ENCODE measurements at places on chromosomes 3 and 15.
A peak's percentile ranks its signal among the peaks of the same experiment; 100 is the strongest.

DNA sequence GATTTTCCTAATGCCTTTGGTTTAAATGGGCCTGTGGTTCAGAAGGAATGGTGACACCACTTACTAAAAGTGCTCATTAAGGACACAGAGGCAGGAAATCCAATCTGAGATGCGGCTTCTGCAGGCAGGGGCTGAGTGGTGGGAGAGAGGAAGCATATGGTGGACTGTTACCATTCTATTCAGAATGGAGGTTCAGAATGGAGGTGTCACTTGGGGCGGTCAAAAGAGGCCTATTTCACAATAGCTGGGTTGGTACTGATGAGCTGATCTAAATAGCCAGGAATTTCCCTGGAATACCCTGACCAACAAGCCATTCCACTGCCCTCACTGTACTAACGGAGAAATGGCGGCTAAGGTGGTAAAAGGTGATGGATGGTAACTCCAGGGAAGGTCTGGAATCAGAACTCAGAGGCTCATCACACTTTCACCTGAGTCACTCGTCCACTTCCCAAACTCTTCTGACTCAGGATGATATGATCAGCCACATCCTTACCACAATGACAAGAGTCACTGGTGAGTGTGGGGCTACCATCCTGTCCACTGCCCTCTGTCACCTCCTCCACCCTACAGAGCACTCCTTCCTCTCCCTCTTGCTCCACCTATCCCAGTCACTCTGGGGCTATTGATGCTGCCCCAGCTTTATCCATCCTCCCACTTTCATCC, 15.7 kb downstream of the RFT1 start:
- H3K4me1 ChIP-seq = peaks cover 4% of the 10 kb centered on the region
- no peak for DNase-seq
- H3K36me3 ChIP-seq = peaks cover 24% of the 10 kb centered on the region

GRCh38 chr3:129353589-129353941, 74.9 kb downstream of the EFCAB12 start:
- no peaks in the 10 kb centered on the region for H3K36me3 ChIP-seq
- peaks cover 31% of the 10 kb centered on the region for H3K27me3 ChIP-seq
- no peak for DNase-seq
- no peak overlapping the region for H3K4me3 ChIP-seq
- H3K4me1 ChIP-seq = peaks cover 65% of the 10 kb centered on the region

GRCh38 chr3:37054370-37054769, 61.1 kb downstream of the MLH1 start:
- H3K4me3 ChIP-seq = no peak overlapping the region
- H3K36me3 ChIP-seq = peaks cover 79% of the 10 kb centered on the region
- peak overlapping the region; percentile 60 for H3K27ac ChIP-seq
- DNase-seq = no peak
- peaks cover 7% of the 10 kb centered on the region for H3K4me1 ChIP-seq

DNA sequence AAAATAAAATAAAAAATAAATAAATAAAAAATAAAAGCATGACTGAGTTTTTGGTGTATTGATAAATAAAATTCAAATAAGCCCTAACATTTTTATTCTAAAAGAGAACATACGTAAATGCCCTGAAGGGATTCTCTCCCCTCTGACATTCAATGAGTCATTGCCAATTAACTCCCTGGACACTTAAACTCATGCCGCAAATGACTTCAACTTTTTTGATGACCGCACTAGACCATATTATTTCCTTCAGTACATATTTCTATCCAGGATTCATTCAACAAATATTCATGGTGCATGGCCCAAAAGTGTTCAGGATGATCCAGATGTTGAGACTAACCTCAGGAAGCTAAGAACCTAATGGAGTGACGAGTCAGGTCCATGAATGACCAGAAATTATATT, 195.9 kb upstream of the LRRN1 start:
- no peak overlapping the region for H3K4me3 ChIP-seq
- H3K4me1 ChIP-seq = peaks cover 9% of the 10 kb centered on the region
- H3K27me3 ChIP-seq = peaks cover 2% of the 10 kb centered on the region
- no peaks in the 10 kb centered on the region for H3K36me3 ChIP-seq
- no peak overlapping the region for H3K27ac ChIP-seq
- DNase-seq = no peak

DNA sequence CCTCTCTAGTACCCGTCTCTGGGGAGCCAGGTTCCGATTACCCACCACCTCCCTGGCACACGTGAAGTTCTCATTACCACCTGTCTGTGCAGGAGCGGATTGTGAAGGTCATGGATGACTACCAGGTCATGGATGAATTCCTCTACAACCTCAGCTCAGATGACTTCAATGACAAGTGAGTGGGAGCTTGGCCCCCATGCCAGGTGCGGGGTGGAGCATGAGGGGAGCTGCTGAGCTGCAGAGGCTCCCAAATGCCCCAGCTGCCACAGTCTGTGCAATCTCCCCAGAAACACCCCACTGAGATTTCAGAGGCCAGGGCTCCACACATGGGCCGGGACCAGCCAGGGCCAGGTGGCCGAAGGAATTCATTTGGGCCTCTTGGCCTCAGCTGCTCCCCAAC, 34.3 kb downstream of the DNAH1 start:
- H3K27ac ChIP-seq = no peak overlapping the region
- peak; percentile 23 for DNase-seq
- no peaks in the 10 kb centered on the region for H3K36me3 ChIP-seq
- no peak overlapping the region for H3K4me3 ChIP-seq

GRCh38 chr3:12351145-12351544, 62.3 kb downstream of the PPARG start:
- no peaks in the 10 kb centered on the region for H3K4me1 ChIP-seq
- no peak overlapping the region for H3K4me3 ChIP-seq
- DNase-seq = no peak
- no peak overlapping the region for H3K27ac ChIP-seq
- H3K27me3 ChIP-seq = peaks cover 26% of the 10 kb centered on the region

DNA sequence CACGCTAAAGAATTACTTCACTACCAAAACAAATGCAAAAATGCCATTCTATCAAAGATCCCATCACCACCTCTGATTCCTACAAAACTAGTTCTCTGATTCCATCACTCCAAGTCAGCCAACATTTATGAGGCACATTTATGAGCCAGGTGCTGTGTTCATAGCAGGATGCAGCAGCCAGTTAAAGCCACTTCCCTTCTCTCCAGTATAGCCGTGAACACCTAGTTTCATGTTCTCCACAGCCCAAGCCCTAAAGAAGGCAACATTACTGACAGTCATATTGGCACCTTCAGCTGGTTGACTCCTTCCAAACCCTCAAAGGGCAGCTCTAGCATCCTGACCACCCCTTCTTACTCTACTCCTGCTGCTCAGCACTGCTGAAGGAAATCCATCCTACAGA, 36.4 kb downstream of the RYK start:
- H3K27me3 ChIP-seq = no peaks in the 10 kb centered on the region
- peaks cover 26% of the 10 kb centered on the region for H3K36me3 ChIP-seq
- no peak for DNase-seq
- peak overlapping the region; percentile 26 for H3K27ac ChIP-seq
- H3K4me1 ChIP-seq = peaks cover 9% of the 10 kb centered on the region
- no peak overlapping the region for H3K4me3 ChIP-seq
